ENCODE measurements at places on chromosomes 4 and X.

DNA sequence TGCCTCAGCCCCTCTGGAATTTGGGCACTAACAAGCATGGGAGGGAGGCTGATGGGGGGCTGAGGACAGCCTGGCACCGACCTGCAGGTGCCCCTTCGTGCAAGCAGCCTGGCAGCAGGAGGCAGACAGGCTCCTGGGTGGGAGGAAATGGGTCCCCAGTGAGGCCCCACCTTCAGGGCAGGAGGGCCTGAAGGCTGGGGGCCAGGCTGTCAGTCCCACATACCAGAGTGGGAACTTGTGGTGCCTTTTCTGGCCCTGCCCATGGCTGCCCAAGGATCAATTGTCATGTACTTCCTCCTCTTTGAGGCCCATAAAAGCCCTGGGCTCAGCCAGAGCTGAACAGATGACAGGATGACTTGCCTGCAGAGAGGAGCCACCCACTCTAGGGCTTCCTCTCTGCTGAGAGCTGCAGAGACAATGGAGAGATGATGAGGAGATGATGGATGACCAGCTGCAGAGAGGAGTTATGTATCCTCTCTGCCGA is 141.0 kb downstream of the PDHA2 start:
- no peak for ATAC-seq

GRCh38 chr4:107432451-107432850 is 287.6 kb downstream of the PAPSS1 start:
- no peak for ATAC-seq

DNA sequence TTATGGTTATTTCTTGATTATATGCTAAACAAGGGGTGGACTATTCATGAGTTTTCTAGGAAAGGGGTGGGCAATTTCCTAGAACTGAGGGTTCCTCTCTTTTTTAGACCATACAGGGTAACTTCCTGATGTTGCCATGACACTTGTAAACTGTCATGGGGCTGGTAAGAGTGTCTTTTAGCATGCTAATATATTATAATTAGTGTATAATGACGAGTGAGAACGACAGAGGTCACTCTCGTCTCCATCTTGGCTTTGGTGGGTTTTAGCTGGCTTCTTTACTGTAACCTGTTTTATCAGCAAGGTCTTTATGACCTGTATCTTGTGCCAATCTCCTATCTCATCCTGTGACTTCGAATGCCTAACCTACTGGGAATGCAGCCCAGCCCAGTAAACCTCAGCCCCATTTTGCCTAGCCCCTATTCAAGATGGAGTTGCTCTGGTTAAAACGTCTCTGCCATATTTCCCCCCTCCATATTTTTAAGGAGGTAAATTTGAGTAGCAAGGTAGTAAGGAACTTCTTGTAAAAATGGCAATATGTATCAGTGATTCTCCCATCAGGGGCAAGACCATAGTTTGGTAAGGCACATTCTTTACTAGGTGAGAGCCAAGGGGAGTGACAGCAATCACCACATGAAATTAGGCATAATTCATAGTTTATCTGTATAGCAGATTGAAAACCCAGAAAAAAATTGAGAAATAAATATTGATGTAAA is 2.6 kb downstream of the CXCL2 start:
- no peak for ATAC-seq

- ATAC-seq, result no peak
These were observed 94.5 kb upstream of the IL13RA1 start for GRCh38 chrX:118632862-118633261.

GRCh38 chr4:4541040-4541631 is 712 bp downstream of the STX18 start:
- peak; percentile 60 for ATAC-seq

DNA sequence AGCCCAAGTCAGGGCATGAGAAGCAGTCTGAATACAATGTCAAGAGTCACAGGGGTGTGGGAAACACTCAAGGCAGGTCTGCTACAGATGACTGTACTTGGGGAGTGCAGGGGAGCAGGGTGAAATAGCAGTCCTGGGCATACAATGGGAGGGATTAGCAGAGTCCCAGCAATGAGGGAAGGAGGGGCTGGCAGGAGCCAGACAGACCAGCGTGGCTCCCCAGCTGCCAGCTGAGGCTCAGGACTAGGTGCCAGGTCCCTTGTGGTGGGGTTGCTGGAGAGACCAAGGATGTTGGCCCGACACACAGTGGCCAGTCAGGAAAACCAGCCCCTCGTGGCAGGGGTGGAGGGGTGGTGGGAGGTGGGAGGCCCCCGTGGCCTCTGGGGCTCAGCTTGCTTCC is 86.6 kb downstream of the RTL5 start:
- no peak for ATAC-seq

- ATAC-seq, result no peak
These were observed 12.8 kb upstream of the LIMCH1 start for GRCh38 chr4:41525129-41525528.

DNA sequence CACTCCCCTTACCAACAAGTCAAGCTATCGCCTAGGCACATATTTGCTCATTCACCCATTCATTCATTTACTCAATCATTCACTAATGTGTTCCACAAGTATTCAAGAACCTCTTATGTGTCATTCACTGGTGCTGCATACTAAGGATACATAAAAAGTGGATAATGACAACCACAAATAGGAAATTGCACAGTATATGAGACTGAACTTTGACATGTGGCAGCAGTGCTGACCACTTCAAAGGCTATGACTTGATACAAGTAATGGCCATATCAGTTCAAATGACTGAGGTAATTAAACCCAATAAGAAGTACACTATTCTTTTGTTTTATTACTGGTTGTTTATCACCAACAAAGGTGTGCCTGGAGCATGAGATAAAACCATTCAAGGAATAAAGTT is 282.5 kb downstream of the KLHL13 start:
- ATAC-seq, result no peak

- no peak for ATAC-seq
These were observed 3.1 kb downstream of the BMP2K start for GRCh38 chr4:78779280-78779679.

- no peak for ATAC-seq
These were observed 129.2 kb downstream of the FAM53A start for GRCh38 chr4:1554876-1555265.

GRCh38 chr4:184424993-184425758 is 49.2 kb downstream of the IRF2 start:
- ATAC-seq, result no peak

DNA sequence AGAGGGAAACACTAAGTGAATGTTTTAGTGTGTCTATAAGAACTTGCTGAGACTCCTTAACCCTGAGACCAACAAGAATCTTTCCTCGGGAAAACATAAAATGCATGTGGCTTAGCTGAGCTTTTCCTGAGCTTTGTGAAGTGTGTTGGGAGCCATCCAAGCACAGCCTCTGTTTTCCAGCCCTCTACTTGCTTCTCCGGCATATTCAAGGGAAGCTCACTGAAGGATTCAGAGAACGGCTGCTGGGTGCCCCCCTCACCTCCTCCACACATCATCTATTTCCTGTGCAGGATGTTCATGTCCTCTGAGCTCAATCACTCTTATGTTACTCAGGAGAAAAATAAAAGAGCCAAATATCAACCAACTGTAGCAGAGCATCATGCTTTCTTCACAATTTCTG is 492.1 kb downstream of the IL15 start:
- ATAC-seq, result no peak

- ATAC-seq, result peak; percentile 64
These were observed 53.8 kb downstream of the APLN start for GRCh38 chrX:129600981-129601424.

DNA sequence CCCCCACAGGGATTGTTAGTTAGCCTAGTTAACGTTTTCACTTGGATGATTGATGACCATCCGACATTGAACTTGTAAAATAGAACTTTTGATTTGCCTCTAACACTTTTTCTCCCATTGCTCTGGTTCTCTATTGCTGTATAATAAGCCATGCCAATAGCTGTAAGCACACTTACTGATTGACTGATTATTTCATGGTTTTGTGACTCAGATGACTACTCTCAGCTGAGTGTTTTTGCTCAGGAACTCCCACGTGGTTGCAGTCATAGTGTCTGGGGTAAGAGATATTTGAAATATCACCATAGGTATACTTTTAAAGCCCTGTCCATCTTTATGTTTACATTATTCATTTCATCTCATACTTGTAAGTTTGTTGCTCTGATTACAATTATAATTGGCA is 1285.5 kb downstream of the STIM2 start:
- no peak for ATAC-seq

GRCh38 chrX:3129256-3129655 is 88.0 kb downstream of the ARSF start:
- ATAC-seq, result no peak

GRCh38 chrX:63755892-63756291 is 29.1 kb downstream of the ARHGEF9 start:
- no peak for ATAC-seq

- ATAC-seq, result no peak
These were observed 1053.1 kb downstream of the STIM2 start for GRCh38 chr4:27913738-27914137.

- no peak for ATAC-seq
These were observed 62.4 kb upstream of the WDFY3 start for GRCh38 chr4:85028910-85029309.

- ATAC-seq, result no peak
These were observed 420.5 kb downstream of the TLL1 start for GRCh38 chr4:166293556-166293955.

- no peak for ATAC-seq
These were observed 49.3 kb downstream of the SGMS2 start for GRCh38 chr4:107874024-107874423.

DNA sequence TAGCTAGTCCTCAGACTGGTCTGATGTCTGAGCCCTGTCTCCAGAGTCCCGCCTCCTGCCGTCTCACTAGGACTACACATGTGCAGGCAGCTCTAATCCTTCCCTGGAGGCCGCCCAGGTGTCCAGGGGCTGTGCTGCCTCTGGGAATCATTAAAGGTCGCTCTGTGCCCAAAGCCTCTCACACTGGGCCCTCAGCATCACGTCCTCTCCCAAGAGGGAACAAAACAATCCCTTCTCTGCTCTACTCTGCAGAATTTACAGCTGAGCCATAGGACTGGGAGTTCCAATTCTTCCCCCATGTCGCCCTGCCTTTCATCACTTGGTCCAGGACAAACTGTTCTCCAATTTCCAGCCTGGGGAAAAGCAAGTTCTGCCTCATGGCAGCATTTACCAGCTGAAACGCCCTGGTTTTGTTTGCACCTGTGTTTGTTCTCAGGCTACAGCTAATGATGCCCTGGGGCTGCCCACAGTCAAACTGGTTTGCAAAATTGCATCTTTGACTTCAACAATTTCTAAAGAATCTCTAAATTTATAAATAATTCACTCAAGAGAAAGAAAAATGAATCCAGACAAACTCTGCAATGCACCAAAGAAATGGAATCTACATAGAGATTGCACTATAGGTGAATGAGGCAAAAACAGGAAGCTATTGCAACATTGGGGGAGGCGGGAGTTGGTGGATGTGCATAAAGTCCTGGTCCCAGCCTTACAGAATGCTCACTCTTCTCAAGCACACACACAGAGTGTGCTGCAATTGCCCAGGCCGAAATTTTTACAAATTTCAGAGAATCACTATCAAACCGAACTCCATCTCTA is 7.2 kb upstream of the MRFAP1 start:
- ATAC-seq, result no peak

- ATAC-seq, result no peak
These were observed 1.7 kb upstream of the AKAP4 start for GRCh38 chrX:50202539-50202938.

GRCh38 chr4:179941911-179942310 is 2301.3 kb upstream of the TENM3 start:
- no peak for ATAC-seq

DNA sequence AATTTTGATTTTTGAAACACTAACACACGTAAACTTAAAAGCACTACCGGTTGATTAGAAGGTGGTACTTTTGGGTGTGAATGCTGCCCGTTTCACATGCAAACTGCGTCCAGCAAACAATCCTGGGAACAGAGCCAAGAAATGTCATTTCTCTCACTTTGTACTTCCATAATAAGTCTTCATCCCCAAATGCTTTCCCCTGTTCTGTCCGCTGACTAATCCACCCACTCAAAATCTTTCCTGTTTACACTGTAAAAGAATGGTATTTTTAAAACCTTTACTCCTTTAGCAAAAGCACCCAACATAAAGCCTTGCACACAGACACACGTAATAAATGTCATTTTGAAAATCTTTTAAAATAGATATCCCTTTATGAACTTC is 39.1 kb upstream of the PDLIM5 start:
- ATAC-seq, result peak; percentile 78

DNA sequence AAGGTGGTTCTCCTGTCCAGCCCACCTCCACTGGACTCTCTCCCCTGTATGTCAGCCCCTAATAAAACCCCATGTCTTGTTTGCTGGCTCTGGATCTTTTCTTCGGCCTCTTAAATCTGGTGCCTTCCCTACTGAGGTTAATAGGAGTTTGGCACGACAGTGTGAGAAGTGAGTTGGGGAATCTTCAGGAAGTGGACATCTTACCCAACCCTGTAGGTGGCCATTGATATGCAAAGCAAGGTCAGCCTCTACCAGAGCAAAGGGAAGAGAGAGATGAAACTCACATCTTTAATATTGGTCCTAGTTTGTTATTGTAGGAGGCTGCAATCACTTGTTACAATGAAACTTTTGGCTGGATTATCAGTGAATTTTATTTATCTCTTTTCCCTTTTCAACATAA is 111.7 kb downstream of the CHRDL1 start:
- ATAC-seq, result no peak

GRCh38 chr4:118888666-118889311 is at the start of gene SYNPO2:
TSS of gene SYNPO2 (plus strand) at chr4:118888854. CDS start at chr4:118889037, 183 bp downstream.
- peak; percentile 93 for ATAC-seq

GRCh38 chrX:13223868-13224567 is 95.8 kb downstream of the ATXN3L start:
- peak; percentile 77 for ATAC-seq

DNA sequence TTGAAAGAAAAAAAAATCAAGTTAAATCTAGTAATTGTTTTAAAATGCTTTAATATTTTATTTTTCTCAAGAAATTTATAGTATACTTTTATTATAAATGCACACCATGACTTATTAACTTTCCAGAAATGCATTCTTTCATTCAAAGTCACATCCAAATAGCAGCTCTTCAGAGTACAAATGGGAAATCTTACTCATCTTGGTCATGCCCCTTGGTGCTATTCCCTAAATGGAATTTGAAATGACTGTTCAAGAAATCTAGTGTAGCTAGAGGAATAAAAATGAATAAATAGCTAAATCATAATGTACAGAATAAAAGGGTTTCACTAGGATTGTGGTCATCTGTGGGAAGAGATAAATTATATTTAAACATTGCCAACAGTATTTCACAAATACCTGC is 1139.7 kb downstream of the PCDH18 start:
- no peak for ATAC-seq

DNA sequence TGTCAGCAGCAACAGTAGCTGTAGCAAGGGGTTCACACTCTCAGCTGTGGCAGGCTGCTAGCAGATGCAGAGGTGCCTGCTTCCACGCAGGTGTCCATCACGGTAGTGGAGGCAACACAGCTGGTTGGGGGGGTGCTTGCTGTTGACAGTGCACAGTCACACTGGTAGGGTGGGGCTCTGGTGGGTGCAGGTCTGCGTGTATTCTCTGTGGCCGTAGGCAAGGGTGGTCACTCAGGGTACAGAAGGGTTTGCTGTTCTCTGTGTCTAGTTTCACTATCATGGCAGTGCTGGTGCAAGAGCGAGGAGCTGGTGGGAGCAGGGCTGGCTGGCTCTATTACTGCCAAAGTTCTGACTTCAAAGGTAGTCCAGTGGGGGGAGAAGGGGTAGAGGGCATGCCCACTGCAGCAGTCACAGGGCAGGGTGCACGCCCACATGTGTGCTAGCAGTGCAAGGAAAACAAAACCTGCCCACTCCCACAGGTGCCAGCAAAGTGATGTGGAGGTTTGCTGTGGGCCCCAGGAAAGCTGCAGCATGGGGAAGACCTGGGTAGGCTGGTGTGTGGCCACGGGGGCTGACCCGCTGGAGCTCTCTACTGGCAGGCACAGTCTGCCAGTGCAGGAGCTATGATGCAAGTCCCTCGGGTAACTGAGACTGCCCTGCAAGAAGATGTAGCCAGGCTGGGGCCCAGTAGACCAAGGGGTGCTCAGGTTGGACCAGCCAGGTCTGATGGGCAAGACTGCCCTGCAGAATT is 21.6 kb upstream of the WDR17 start:
- peak; percentile 58 for ATAC-seq

Data from SK-N-SH treated with all-trans-retinoic acid at 6 μM for 48 hours (cell line).